ENCODE measurements at places on chromosomes 16 and 17.

DNA sequence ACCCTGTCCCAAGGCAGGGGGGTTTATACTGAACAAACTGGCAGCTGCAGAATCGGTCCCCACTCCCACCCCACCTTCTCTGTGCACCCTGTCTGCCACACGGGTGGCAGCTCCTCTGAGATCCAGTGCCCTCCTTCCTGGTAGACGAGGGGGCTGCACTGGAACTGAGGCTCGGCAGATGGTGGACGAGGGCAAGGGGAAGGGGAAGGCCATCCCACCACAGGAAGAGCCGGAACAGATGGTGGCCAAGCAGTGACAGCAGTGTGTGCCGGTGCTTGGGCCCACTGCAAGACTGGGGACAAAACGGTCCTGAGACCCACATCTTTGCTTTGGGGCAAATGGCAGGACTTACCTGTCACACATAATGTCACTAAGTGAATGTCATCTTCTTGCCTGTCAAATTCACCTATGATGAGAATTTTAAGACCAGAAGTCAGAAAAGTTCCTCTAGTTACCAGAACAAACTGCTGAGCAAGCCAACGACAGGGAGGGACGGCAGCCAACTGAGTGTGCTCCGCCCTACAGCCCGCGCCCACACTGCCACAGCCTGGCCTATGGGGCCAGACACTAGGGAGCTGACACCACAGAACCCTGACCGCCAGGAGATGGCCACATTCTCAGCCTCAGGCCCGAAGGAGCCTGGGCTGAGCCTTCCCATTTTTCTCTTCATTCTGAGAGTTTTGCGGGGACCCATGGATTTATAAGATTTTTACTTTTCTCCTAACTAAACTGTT lies 14.4 kb downstream of the NTAN1 start:
- peak; percentile 22 for DNase-seq

DNA sequence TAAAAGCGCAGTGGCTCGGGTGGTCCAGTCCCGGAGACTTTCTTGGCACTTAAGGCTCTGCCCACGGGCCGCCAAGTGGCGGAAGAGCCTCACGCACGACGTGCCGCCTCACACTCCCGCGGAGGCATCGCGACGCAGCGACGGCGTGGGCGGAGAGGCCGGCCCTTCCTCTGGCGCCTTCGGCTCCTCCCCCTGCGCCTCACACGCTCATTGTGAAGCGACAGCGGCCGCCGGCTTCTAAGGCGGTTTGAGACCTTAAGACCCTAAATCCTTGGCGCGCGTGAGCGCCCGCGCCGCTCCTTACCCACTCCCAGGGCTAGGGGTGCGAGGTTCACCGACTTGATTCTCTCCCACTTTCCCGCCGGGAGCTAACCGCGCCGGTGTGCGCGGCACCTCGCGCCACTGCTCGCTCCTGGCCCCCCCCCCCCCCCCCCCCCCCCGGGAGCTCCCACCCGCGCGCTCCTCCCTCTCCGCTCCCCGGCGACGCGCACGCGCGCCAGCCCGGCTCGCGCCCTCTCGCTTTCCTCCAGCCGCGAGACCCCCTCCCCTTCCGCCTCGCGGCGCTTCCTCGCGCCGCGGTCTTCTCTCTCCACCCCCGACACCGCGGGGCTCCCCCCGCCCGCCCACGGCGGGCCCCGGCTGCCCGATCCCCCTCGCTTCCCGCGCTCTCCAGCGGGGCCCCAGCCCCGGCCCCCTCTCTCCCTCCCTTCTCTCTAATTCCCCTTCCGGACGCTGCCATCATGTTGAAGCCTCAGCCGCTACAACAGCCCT lies at the start of gene ATXN2L:
ATXN2L (plus strand) TSS at position 480 of the 771 bp plus-strand sequence; CDS start at position 741, 261 bp downstream.
- peak; percentile 98 for DNase-seq

DNA sequence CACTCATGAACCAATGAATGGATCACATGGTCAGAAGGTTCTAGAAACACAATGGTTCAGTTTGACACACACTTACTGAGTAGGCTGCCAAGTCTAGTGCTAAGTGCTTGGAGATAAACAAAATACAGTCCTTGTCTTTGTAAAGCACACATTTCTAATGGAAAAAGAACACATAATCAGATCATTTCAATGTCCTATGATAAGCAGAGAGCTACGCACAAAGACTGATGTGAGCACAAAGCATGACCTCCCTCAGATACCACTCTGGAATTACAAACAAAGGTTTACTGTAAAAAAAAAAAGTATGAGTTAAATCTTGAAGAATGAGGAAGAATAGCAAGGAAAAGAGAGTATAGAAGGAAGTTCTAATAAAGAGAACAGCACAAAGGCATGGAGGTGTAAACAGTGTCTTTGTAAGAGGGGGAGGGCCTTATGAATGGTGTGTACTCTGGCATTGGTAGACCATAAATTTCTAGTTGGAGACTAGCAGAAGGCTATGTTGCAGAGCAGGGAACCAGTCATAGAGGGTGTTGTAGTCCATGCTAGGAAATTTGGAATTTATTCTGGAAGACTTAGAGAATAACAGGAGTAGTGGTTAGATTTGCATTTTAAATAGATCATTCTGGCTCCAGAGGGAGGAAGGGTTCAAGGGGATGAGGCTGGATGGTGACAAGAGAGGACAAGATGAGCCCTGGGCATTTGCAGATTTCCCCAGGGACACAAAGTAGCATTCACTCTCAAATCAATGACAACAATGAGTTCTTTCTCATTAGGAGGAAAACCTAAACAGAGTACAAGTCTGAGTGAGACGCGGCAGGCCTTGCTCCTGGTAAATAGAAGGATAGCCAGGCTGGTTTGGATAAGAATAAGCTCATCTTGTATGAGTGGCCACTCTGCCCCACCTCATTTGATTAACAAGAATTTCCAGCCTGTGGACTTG lies 468.0 kb downstream of the TOX3 start:
- DNase-seq: no peak

GRCh38 chr17:43810823-43811222 lies 22.1 kb downstream of the MPP3 start:
- DNase-seq: no peak

GRCh38 chr17:60422162-60422665 lies at the start of gene CHCT1:
Gene CHCT1 (plus strand): TSS chr17:60422489. CDS start chr17:60422593, 104 bp downstream.
- no peak for DNase-seq

GRCh38 chr16:24562811-24563210 lies 23.4 kb downstream of the RBBP6 start:
- no peak for DNase-seq

GRCh38 chr17:75873587-75874322 lies 4.6 kb downstream of the TRIM47 start:
- no peak for DNase-seq

GRCh38 chr17:42833767-42834422 lies 698 bp downstream of the PSME3 start:
- DNase-seq: no peak

- DNase-seq: no peak
Measured at GRCh38 chr17:73256220-73256619, 5.5 kb downstream of the CPSF4L start.

GRCh38 chr17:41464682-41465081 lies 2.5 kb downstream of the KRT32 start:
- peak; percentile 87 for DNase-seq

DNA sequence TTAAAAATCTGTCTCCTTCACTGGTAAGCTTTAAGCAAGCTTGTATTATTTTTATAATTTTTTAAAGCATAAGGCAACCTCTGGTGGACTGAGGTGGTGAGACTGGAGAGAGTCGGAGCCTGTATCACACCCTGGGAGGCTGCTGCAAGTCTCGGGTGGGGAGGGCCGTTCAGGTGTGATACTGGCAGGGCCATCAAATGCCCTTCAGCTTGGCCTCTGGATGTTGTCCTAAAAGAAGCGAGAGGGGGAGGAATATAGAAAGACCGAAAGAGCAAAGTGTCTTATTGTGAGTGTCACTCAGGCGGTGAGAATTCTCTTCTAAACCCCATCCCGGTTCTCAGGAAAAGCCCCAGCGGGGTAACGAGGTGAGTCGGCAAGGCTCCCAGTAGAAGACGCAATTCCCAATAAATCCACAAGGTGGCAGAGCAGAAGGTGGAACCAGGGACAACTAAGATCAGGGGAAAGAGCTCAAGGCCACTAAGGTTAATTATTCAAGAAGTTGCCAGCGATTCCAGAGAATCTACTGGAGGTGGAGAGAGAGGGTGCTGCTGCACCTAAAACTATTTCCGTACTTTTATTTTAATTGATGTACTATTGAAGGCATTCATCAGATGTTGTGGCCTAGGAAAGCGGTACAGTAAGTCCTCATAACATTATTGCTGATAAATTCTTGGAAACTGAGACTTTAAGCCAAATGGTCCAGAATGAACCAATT lies 14.1 kb downstream of the C17orf67 start:
- DNase-seq: peak; percentile 67

DNA sequence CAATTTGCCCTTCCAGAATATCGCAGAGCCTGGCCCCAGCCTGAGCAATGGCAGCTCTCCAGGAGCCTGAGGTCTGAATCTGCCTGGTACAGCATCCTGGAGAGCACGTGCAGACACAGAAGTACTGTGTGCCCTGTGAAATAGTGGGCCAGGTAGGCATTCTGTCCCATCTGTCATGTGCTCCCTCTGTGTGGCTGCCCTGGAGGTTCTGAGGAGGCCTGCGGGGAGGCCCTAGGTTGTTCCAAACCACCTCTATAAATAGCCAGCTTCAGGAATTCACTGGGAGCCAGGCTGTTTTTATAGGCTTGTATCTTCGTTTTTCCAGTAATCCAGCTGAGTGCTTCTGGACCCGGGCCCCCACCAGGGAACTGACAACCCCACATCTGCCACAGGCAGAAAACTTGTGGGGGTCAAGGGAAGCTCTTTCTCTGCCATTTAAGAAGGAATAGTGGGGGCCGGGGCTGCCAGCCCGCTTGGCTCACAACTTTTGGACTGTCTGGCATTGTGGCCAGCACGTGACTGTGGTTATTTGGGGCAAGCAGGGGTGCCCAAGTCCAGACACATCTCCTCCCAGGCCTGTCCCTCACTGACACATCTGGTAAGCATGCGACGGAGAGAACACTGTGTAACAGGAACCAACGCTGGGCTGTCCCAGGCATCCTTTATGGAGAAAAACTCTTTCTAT lies 356.3 kb upstream of the TNRC6C start:
- DNase-seq: peak; percentile 34

GRCh38 chr16:17328932-17329331 lies 141.8 kb downstream of the XYLT1 start:
- no peak for DNase-seq

- DNase-seq: peak; percentile 96
Measured at GRCh38 chr17:57948555-57949420, 6.4 kb downstream of the CUEDC1 start.

GRCh38 chr16:48498769-48499631 lies 111.0 kb downstream of the N4BP1 start:
- DNase-seq: peak; percentile 50

- DNase-seq: no peak
Measured at GRCh38 chr16:85445779-85446222, 167.3 kb upstream of the GSE1 start.

DNA sequence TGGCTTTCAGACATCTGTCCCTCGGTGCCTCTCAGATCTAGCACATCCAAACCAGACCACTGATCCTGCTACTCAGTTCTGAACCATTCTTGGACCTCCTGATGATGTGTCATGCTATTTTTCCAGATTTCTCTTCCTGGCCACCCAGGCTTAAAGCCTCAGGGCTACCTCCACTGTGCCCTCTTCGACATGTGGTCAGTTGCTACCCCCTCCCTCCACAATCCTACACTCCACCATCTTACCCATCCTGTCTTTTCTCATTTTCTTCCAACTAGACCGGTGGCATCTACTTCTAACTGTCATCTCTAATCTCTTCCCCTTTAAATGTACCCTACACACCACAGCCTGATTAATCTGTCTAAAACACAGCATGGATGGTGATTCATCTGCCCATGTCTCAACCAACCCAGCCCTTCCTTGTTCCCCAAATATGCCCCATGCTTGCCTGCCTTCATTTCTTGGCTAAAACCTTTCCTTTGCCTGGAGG lies 478.6 kb downstream of the SLC39A11 start:
- DNase-seq: peak; percentile 67

DNA sequence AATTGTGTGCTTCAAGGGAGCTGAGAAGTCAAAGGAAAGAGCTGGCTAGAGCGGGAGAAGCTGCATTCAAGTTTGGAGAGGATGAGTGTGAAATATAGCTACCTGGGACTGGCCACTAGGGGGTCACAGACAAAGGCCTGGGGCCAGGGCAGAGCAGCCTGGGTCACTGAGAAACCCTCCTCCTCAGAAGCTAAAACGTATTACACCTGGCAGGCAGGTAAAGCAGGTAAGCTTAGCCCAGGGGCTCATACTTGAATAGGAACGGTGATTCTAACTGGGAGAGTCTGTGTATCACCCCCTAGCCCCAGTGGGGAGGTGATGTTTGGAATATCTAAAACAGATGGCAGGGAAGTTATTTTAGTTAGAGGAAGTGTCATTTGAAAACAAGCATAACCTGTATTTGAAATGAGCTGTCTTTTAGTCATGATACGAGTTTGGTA lies 6.8 kb downstream of the KRT37 start:
- DNase-seq: no peak

GRCh38 chr17:82118815-82119380 lies 20.9 kb upstream of the FASN start:
- peak; percentile 30 for DNase-seq

- no peak for DNase-seq
Measured at GRCh38 chr17:41013181-41013580, 4.3 kb upstream of the KRTAP3-1 start.

DNA sequence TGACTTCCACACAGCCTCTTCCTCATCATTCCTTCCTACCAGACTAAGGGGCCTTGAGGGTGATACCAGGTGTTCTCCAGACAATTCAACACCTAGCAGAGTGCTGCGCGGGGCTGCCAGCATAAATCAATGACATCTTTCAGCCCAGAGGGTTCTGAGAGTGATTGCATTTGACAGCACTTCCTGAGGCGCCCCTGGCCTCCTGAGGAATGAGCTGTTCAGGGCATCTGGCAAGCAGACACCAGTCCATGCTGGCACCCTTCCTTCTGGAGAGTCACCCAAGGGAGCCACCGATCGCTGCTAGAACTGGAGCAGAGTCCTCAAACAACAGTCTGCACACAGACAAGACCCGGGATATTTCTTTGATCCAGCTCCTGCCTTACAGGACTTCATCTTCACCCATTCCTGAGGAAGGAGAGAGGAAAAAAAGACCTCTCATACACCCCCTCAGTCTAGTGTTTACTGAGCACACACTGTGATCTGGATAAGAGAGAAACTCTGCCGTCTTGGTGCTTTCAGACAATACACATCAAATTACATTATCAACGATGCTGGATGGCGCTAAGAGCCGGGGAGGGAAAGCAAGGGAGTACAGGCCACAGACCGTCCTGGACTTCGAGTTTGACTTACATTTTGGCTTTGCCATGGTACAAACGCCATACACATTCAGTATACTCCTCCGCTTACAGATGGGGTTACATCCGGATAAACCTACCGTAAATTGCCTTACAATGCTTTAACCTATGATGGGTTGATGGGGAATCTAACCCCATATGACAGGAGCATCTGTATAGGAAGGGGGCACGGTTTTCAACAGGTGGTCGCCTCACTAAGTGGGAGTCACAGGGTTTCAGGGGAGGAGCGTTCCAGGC lies 23.0 kb downstream of the NPTX1 start:
- no peak for DNase-seq
